ENCODE measurements at places on chromosomes 3 and 15.
A peak's percentile ranks its signal among the peaks of the same experiment; 100 is the strongest.

DNA sequence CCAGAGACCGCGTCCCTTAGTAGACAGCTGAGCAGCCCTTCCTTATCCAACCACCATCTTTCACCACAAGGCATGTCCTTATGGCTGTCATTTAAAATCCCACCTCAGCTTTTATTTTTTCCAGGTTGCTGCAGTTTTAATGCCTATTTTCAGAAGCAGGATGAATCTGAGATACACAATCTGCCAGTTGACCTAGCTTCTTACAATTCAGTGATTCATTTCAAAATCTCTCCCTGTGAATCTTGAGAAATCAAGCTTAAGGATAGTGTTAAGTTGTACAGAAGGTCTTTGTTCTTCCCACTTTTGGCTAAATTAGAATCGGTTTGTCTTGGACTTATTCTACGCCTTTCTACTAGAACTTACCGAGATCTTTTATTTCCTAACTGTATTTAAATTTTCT lies 522.3 kb upstream of the CFAP20DC start:
- H3K4me1 ChIP-seq: peaks cover under 1% of the 10 kb centered on the region
- peaks cover 11% of the 10 kb centered on the region for H3K27me3 ChIP-seq
- no peaks in the 10 kb centered on the region for H3K36me3 ChIP-seq
- H3K4me3 ChIP-seq: no peak overlapping the region
- no peak overlapping the region for H3K27ac ChIP-seq

DNA sequence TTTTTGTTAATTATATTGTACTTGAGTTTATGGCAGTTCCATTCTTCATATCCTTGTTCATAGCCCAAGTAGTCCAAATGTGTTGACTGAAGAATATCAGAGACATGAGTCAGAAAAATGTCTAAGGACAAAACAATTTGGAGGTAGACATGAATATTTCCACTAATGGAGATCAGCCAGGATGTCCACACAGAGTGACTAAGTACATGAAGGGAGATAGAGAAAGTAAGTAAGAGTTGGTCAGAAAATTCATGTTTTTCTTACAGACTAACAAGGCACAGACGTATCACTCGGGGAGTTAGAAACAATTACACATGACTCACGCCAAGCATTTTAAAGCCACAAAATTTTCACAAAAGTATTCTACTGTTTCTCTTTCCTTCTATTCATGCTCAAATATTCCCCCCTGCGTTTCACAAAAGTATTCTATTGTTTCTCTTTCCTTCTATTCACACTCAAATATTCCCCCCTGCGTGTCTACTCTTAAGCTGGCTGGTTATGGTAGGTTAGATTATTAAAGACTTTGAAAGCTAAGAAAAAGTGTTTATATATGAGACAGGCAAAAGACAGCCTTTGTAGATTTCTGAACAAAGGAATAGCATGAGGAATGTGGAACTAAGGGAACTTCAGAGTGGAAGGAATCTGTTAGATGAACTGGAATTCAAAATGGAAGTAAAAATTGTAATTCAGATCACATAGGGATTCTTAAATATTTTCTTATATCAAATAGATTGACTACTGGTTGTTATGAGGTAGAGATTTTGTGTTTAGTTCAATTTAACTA lies 648.7 kb upstream of the CCDC54 start:
- H3K27ac ChIP-seq: no peak overlapping the region
- no peaks in the 10 kb centered on the region for H3K36me3 ChIP-seq
- H3K4me3 ChIP-seq: no peak overlapping the region
- no peak for DNase-seq

DNA sequence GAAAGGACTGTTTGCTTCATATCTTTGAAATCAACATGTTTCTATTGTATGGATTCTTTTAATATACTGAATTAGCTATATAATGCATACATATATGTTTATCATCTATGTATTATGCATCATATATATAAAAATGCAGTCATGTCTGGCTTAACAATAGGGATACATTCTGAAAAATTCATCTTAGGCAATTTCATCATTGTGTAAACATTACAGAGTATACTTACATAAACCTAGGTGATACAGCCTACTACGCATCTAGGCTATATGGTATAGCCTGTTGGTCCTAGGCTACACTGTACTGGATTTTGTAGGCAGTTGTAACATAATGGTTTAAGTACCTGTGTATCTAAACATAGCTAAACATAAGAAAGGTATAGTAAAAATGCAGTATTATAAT lies 21.7 kb downstream of the CHMP2B start:
- no peak overlapping the region for H3K27ac ChIP-seq
- H3K36me3 ChIP-seq: peaks cover 33% of the 10 kb centered on the region
- DNase-seq: no peak
- H3K4me3 ChIP-seq: no peak overlapping the region

DNA sequence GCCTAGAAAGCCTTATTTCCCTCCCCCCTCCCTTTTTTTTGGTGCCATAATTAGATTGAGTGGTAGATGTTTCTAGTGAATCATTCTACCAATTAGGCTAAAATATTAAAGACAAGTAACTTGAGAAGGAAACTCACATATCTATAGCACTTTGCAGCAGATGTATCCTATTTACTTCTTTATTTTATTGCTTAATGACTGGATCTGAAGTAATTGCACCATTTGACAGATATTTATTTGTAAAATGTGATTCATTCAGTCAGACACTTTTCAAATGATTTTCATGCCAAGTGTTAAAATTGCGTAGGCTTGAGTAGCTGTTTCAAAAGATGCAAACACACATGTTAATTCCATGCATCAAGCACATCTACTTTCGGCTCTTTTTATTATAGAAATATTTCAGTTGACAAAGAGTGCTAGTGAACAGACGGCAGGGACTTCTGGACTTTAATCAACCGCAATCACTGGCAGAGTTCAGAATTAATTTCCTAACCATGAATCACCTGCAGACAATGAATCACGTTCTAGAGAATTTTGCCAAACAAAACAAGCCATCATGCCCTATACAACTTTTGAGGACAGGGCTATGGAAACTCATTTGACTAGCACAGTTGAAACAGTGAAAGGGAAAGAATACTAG lies 636.8 kb downstream of the MECOM start:
- no peak overlapping the region for H3K4me3 ChIP-seq
- no peaks in the 10 kb centered on the region for H3K27me3 ChIP-seq
- DNase-seq: no peak
- no peak overlapping the region for H3K27ac ChIP-seq

DNA sequence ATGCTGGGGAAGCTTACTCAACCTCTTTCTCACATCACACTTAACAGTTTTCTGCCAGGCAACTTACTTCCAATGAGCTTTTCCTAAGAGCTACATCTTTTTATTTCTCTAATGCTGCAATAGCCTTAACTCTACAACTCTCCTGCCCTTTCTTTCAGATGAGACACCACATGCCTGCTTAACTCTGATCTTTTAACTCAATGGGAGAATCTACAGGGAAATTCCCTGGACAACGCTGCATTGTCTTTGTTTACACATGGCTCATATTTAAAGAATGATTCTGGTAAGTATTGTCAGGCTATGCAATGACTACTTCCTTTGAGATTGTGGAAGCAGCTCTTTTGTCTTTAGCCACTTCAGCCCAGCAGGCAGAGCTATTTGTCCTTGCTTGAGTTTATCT lies 353.1 kb upstream of the BCHE start:
- no peak overlapping the region for H3K4me3 ChIP-seq
- H3K4me1 ChIP-seq: no peaks in the 10 kb centered on the region
- H3K27me3 ChIP-seq: no peaks in the 10 kb centered on the region
- DNase-seq: no peak
- H3K36me3 ChIP-seq: no peaks in the 10 kb centered on the region

GRCh38 chr15:88908697-88909621 lies 4.2 kb downstream of the MFGE8 start:
- H3K36me3 ChIP-seq: peaks cover 7% of the 10 kb centered on the region
- no peak for DNase-seq
- H3K27me3 ChIP-seq: no peaks in the 10 kb centered on the region

DNA sequence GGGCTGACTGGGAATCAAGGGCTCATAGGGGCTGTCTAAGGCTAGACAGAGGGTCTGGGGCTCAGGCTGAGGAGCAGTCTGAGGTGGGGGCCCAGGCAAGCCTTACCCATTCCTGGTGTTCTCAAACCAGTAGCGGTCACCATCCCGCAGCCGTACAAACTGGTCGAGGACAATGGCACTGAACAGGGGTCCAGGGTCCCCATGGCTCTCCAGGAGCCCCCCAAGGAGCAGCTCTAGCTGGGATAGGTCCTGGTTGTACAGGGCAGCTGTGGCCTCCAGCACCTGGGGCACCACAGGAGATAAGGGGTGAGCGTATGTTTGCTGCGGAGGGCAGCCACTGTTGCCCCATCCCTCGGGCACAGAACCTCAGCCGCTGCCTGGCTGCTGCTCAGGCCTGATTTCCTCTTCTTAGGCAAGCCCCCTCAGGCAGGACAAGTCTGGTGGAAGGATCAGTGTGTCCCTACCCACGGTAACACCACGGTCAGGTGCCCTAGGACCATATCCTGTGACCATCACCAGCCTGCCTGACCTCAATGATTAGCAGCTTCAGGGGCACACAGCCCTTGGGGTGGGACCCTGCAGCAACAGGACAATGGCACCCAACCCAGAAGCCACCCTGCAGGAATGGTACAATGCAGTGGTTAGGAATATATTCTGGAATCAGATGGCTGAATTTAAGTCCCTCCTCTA lies 5.9 kb downstream of the DUOX2 start:
- DNase-seq: no peak
- no peak overlapping the region for H3K27ac ChIP-seq
- no peak overlapping the region for H3K4me3 ChIP-seq

DNA sequence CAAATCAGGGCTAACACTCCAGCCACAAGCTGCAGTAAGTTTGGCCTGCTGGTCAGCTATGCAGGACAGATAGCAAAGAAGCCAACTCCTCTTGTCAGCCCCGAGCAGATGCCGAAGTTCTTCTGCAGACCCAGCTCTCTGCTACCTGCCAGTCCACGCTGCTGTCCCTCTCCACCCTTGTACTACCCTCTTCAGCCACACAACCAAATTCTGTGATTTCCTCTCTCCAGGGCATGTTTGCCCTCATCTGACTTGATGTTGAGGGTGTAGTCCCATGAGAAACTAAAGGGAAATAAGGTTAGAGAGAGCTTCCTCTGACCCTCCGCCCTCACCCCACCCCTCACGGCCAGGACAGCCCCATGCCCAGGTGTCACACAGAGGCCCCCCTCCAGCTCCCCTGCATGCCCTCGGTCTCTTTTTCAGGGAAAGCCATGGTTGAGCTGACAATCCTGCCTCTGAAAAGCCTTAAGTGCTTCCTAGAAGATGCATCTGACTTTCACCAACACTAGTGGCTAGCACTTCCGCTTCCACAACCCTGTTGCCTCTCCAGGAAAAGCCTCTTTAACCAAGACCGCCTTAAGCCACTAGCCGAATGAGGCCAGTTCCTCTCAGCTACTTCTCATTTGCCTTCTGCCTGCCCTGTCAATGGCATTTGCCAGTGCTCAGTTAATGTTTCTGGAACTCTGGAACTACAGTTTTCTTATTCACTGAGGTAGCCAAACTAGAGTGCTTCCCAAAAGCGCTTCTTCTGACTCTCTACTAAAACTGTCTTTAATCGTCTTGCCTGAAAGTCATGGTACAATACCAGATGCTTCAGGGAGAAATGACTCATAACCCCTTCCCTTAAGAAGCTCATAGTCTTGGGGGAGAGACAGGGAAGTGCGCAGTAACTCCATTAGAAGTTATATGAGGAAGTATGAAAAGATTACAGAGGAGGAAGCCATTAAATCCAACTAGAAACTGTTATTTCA lies 300.4 kb upstream of the STT3B start:
- H3K4me3 ChIP-seq: no peak overlapping the region
- peaks cover 12% of the 10 kb centered on the region for H3K27me3 ChIP-seq
- no peak overlapping the region for H3K27ac ChIP-seq
- H3K4me1 ChIP-seq: peaks cover 29% of the 10 kb centered on the region

- H3K36me3 ChIP-seq: no peaks in the 10 kb centered on the region
- no peak overlapping the region for H3K27ac ChIP-seq
- no peak for DNase-seq
- H3K4me3 ChIP-seq: no peak overlapping the region
Observed at GRCh38 chr3:179861292-179861691, 175.4 kb downstream of the PEX5L start.

DNA sequence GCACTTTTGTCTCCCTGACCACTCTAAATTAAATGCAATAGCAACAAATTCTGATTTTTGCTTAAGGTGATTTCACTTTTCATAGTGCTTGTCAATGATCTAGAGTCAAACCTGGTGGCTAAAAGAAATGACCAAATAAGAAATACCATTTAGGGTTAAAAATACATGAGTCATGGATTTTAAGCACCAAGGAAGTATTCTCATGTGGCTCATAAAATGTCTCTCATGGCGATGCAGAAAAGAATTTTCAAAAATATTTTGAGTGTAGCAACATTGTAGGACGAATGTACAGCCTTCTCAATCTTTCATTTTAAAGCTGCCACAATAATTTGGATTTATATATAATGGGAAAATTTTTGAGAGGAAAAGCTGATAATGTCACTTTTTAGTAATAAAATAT lies 193.6 kb downstream of the EPHA3 start:
- no peaks in the 10 kb centered on the region for H3K27me3 ChIP-seq
- no peaks in the 10 kb centered on the region for H3K4me1 ChIP-seq
- H3K36me3 ChIP-seq: no peaks in the 10 kb centered on the region
- no peak overlapping the region for H3K27ac ChIP-seq

- H3K36me3 ChIP-seq: no peaks in the 10 kb centered on the region
- H3K4me3 ChIP-seq: no peak overlapping the region
- H3K27ac ChIP-seq: no peak overlapping the region
- no peaks in the 10 kb centered on the region for H3K4me1 ChIP-seq
Observed at GRCh38 chr3:69115731-69116130, 6.7 kb downstream of the LMOD3 start.

GRCh38 chr3:55097441-55097840 lies 169.6 kb upstream of the LRTM1 start:
- no peak for DNase-seq
- H3K27me3 ChIP-seq: no peaks in the 10 kb centered on the region
- no peaks in the 10 kb centered on the region for H3K36me3 ChIP-seq
- no peak overlapping the region for H3K4me3 ChIP-seq
- H3K4me1 ChIP-seq: no peaks in the 10 kb centered on the region

GRCh38 chr3:185983495-185984141 lies 45.8 kb upstream of the TRA2B start:
- peaks cover 12% of the 10 kb centered on the region for H3K27me3 ChIP-seq
- no peak overlapping the region for H3K4me3 ChIP-seq
- no peaks in the 10 kb centered on the region for H3K36me3 ChIP-seq
- DNase-seq: peak; percentile 53
- H3K4me1 ChIP-seq: peaks cover 4% of the 10 kb centered on the region

GRCh38 chr3:46564190-46565021 lies 1.7 kb downstream of the LRRC2 start:
- no peak overlapping the region for H3K27ac ChIP-seq
- no peaks in the 10 kb centered on the region for H3K4me1 ChIP-seq

DNA sequence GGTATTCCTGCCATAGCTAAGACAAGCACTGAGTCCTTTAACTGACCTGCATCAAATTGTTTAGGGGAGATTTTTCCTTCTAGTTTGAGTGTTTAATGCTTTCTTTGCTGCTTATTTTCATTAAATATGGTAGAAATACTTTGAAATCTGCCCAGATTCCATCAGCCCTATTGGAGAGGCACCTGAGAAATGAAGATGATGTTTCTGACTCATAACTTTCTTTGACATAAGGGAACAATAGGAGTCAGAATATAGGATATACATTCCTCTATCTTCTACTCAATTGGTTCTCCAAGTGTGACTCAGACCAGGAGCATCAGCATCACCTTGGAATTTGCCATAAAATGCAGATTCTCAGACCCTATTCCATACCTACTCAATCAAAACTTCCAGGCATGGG lies 27.4 kb downstream of the BTD start:
- H3K4me1 ChIP-seq: peaks cover 19% of the 10 kb centered on the region
- H3K27me3 ChIP-seq: no peaks in the 10 kb centered on the region
- peaks cover 6% of the 10 kb centered on the region for H3K36me3 ChIP-seq
- DNase-seq: no peak
- H3K4me3 ChIP-seq: no peak overlapping the region

GRCh38 chr15:38849046-38849445 lies 284.4 kb upstream of the RASGRP1 start:
- no peaks in the 10 kb centered on the region for H3K4me1 ChIP-seq
- no peak for DNase-seq
- peaks cover 26% of the 10 kb centered on the region for H3K27me3 ChIP-seq
- H3K4me3 ChIP-seq: no peak overlapping the region

All from effector memory CD8-positive, alpha-beta T cell (primary cell).